ENCODE measurements at places on chromosomes 16 and 17. TPM values are rescaled to one million over a fixed set of nuclear protein-coding genes. Genes with fewer than 3 reads are reported as not detected.

GRCh38 chr17:1179818-1180742, at the start of gene ABR:
TSS of gene ABR (minus strand) at chr17:1179981. CDS start at chr17:1179727, 254 bp downstream.
- no peaks in the 10 kb centered on the region for H3K27me3 ChIP-seq
- peaks cover 49% of the 10 kb centered on the region for H3K4me1 ChIP-seq
- no peaks in the 10 kb centered on the region for H3K36me3 ChIP-seq
- DNase-seq: peak; percentile 58
- peak within 1 kb of the TSS; percentile 80 for H3K4me3 ChIP-seq

DNA sequence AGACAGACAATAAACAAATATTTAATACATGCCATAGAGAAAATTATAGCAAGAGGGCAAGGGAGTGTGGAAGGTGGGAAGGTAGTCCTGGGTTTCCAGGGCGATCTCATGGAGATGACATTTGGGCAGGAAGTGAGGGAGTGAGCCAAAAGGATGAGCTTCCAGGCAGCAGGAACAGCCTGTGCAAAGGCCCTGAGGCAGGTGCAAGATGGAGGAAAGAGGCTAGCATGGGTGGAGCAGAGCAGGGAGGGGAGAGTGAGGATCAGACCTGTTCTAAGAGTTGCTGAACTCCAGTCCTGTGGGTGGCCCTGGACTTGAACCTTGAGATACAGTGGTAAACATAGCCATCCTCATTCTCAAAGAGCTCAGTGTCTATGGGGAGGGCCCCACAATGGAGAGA, 94.7 kb downstream of the MGAT5B start:
- no peaks in the 10 kb centered on the region for H3K36me3 ChIP-seq
- no peaks in the 10 kb centered on the region for H3K4me1 ChIP-seq
- no peak overlapping the region for H3K4me3 ChIP-seq
- no peak for DNase-seq

- no peak overlapping the region for H3K27ac ChIP-seq
- no peak overlapping the region for H3K4me3 ChIP-seq
- H3K36me3 ChIP-seq: no peaks in the 10 kb centered on the region
Observed at GRCh38 chr16:57128771-57129389, 36.5 kb downstream of the CPNE2 start.

DNA sequence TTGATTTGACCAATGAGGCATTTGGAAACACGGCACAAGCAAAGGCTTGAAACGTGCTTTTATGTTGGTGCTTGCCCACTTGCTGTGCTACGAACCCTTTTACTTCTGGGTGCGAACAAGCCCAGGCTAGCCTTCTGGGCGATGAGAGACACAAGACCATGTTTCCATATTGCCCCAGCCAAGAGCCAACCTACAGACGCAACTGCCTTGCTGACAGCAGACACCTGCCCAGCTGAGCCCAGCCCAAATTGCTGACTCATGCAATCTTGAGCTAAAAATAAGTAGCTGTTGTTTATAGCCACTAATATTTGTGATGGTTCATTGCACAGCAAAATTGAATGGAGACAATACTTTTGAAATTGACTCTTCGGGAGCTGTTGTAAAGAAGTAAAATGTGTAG, 464.5 kb downstream of the WWOX start:
- no peak overlapping the region for H3K27ac ChIP-seq
- no peaks in the 10 kb centered on the region for H3K27me3 ChIP-seq
- DNase-seq: no peak
- no peak overlapping the region for H3K4me3 ChIP-seq
- no peaks in the 10 kb centered on the region for H3K36me3 ChIP-seq
- peaks cover 5% of the 10 kb centered on the region for H3K4me1 ChIP-seq

GRCh38 chr17:72164158-72164739, 43.4 kb downstream of the SOX9 start:
- no peaks in the 10 kb centered on the region for H3K4me1 ChIP-seq
- H3K27ac ChIP-seq: no peak overlapping the region
- no peak overlapping the region for H3K4me3 ChIP-seq
- no peaks in the 10 kb centered on the region for H3K27me3 ChIP-seq

The NXN gene
- total RNA-seq: 0.55 TPM
